Ascending aorta (tissue), 2 donors: ENCODE measurements at places on chromosomes 1 and 21. TPM values are rescaled to one million over a fixed set of nuclear protein-coding genes. Genes with fewer than 3 reads are reported as not detected.

- H3K27me3 ChIP-seq = no peaks in the 10 kb centered on the region
- H3K4me1 ChIP-seq = no peaks in the 10 kb centered on the region
- no peak overlapping the region for H3K4me3 ChIP-seq
These were observed 13.3 kb downstream of the HSF2BP start for GRCh38 chr21:43645976-43646375.

DNA sequence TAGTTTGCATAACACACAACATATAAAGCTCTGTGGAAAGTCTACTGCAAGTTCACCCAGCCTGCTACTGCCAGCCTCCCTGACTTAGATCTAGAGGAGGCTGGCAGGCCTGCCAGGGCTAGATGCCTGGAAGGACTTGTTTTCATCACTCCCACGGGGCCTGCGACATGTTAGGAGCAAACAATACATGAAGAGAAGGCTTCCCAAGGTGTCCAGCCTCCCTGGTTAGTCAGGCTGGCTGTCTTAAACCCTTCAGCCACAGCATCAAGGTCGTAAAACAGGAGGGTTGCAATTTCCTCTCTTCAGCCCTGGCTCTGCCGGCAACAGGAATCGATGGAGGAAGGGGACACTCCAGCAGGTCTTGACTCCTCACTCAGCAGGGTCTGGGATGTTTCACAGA, 104.5 kb downstream of the NGF start:
- no peaks in the 10 kb centered on the region for H3K27me3 ChIP-seq
- H3K4me1 ChIP-seq = no peaks in the 10 kb centered on the region
- no peak for DNase-seq
- no peaks in the 10 kb centered on the region for H3K36me3 ChIP-seq
- H3K27ac ChIP-seq = no peak overlapping the region

DNA sequence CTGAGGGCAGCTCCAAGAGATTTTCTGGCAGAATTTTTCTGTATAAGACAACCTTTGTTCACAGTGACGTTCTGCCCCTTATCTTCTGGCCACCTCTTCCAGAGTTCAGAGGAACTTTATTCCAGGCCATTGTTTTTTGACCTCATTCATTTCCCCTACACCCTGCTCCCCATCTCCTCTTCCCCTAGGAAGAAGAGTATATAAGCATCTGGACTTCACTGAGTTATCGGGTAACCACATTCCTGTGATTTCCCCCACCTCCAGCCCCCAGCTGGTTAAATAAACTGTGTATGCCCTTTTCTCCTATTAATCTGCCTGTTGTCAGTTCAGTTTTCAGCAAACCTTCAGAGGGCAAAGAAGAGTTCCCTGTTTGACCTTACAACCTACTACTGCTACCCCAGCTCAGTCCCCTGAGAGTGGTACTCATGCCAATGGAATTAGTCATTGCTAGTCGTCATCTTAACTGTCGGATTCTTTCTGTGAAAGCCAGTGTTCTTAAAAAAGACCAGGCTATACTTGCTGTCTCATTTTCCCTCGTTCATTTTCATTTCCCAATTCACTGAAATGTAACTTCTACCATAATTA, 14.3 kb upstream of the ALG14 start:
- no peaks in the 10 kb centered on the region for H3K27me3 ChIP-seq
- H3K27ac ChIP-seq = peak overlapping the region; percentile 81
- H3K4me3 ChIP-seq = peak overlapping the region; percentile 12

- no peaks in the 10 kb centered on the region for H3K36me3 ChIP-seq
- H3K4me3 ChIP-seq = no peak overlapping the region
- H3K4me1 ChIP-seq = no peaks in the 10 kb centered on the region
These were observed 61.0 kb downstream of the B3GALT5 start for GRCh38 chr21:39673736-39674135.

DNA sequence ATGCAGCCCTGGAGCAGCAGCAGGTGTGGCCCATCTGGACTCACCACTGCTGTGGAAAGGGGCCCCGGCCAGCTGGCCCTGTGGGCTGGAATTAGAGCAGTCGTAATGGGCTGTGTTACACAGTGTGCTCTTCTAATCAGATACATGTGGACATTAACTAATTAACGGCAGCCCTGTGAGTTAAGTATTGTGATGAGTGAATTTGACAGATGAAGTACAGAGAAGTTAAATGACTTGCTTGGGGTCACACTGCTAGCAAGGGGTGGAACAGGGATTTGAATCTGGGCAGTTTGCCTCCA, 58.6 kb downstream of the MDM4 start:
- DNase-seq = no peak
- no peaks in the 10 kb centered on the region for H3K36me3 ChIP-seq
- H3K4me1 ChIP-seq = peaks cover 3% of the 10 kb centered on the region
- no peak overlapping the region for H3K27ac ChIP-seq

DNA sequence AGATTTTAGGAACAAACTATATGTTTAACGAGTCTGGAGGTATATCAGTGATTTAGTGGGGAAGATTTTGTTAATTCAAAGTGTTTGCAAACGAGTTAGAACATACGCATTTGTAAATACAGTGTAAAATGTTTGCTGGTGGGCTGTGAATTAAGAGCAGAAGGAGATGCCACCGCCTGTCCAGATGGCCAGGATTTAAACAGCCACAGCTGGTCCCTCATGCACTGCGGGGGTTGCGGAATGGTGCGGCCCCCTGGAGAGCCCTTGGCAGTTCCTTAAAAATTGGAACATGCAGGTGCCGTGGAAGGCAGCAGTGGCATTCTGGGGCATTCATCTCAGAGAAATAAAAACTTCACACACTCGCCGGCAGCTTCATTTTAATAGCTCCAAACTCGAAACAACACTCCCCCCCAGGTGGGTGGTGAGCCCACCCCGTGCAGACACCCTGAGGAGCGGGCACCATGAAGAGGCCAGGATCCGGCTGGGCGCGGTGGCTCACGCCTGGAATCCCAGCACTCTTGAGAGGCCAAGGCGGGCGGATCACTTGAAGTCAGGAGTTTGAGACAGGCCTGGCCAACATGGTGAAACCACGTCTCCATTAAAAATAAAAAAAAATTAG, 3.5 kb upstream of the C1orf159 start:
- no peak overlapping the region for H3K4me3 ChIP-seq
- H3K36me3 ChIP-seq = no peaks in the 10 kb centered on the region
- H3K27ac ChIP-seq = no peak overlapping the region

The TACSTD2 gene
- 1.3 TPM for total RNA-seq

The NTPCR gene
- 41.6 TPM for total RNA-seq

DNA sequence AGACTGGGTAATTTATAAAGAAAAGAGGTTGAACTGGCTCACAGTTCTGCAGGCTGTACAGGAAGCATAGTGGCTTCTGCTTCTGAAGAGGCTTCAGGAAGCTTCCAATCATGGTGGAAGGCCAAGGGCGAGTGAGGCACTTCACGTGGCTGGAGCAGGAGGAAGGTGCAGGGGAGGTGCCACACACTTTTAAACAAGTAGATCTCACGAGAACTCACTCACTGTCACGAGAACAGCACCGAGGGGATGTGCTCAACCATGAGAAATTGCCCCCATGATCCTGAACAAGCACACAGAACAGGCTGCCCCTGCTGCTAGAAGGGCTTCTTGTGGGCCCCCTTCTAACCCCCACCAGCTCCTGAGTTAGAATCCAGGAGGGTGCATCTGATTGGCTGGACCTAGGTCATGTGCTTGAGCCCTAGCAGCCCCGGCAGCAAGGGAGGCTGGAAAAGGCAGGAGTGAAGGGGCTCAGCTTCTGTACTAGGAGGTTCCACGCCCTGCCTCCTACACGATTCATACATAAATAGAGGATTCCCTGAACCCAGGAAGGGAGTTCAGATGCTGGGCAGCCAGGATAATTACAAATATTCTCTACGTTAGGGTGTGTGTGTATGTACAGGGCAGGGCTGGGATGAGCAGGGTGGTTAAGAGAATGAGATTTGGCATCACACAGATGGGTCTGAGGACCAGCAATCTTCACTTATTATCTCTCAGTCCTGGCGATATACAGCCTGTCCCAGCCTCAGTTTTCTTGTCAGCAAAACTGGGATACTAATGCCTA, 72.8 kb upstream of the ATP5PO start:
- DNase-seq = no peak
- peaks cover 4% of the 10 kb centered on the region for H3K4me1 ChIP-seq
- no peaks in the 10 kb centered on the region for H3K36me3 ChIP-seq
- no peaks in the 10 kb centered on the region for H3K27me3 ChIP-seq

DNA sequence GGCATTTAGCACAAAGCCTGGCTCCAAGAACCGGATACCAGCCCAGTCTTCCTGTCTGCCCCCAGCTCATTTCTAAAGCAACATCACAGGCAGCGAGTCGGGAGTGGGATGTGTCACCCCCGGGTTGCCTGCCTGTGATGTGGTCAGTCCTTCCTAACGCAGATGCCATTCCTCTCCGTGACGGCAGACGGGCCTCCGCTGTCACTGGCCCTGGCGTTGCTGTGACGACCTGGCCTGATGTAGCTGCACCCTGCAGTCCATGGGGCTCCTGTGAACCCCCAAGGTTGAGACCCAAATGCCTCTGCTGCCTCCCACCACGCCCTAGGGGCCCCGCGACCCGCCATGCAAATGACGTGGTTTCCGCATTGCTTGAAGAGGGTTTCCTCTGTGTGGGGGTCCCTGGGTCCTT, 12.3 kb downstream of the TNFRSF1B start:
- H3K4me1 ChIP-seq = no peaks in the 10 kb centered on the region
- no peaks in the 10 kb centered on the region for H3K27me3 ChIP-seq
- H3K27ac ChIP-seq = peak overlapping the region; percentile 63
- H3K36me3 ChIP-seq = no peaks in the 10 kb centered on the region

DNA sequence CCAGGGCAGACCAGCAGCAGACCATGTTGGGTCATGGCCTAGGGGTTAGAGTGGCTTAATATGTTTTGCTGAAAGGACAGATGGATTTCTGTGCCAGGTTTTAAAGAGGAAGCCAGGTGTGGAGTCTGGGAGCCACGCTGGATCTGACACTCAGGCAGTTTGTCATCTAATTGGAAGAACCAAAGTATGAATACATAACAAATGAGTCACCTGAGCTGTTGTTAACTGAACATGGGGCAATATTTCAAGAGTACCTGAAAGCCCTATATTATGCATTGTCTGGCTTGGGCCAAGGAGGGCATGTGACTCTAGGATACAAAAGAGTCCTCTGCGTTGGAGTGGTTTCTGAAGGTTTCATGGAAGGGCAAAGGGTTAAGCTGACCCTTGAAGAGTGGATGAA, 70.6 kb downstream of the LMO4 start:
- no peak overlapping the region for H3K4me3 ChIP-seq
- no peaks in the 10 kb centered on the region for H3K4me1 ChIP-seq
- no peak overlapping the region for H3K27ac ChIP-seq
- DNase-seq = no peak

The PCSK9 gene
- not detected for total RNA-seq

DNA sequence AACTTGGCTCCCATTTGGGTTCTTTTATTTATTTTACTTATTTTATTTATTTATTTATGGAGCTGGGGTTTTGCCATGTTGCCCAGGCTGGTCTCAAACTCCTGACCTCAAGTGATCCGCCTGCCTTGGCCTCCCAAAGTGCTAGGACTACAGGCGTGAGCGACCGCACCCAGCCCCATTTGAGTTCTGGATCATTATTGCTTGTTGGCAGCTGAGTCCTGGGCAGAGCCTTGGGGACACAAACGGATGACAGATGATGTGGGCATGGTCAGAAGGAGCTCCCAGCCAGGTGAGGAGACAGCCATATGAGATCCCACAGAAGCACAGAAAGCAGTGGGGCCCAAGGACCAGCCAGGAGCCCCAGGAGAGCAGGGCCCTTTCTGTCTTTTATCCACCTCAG, 254.0 kb downstream of the MATN1 start:
- H3K36me3 ChIP-seq = no peaks in the 10 kb centered on the region
- no peak overlapping the region for H3K4me3 ChIP-seq
- no peak for DNase-seq
- H3K27me3 ChIP-seq = no peaks in the 10 kb centered on the region

The ANGPTL3 gene
- not detected for total RNA-seq

DNA sequence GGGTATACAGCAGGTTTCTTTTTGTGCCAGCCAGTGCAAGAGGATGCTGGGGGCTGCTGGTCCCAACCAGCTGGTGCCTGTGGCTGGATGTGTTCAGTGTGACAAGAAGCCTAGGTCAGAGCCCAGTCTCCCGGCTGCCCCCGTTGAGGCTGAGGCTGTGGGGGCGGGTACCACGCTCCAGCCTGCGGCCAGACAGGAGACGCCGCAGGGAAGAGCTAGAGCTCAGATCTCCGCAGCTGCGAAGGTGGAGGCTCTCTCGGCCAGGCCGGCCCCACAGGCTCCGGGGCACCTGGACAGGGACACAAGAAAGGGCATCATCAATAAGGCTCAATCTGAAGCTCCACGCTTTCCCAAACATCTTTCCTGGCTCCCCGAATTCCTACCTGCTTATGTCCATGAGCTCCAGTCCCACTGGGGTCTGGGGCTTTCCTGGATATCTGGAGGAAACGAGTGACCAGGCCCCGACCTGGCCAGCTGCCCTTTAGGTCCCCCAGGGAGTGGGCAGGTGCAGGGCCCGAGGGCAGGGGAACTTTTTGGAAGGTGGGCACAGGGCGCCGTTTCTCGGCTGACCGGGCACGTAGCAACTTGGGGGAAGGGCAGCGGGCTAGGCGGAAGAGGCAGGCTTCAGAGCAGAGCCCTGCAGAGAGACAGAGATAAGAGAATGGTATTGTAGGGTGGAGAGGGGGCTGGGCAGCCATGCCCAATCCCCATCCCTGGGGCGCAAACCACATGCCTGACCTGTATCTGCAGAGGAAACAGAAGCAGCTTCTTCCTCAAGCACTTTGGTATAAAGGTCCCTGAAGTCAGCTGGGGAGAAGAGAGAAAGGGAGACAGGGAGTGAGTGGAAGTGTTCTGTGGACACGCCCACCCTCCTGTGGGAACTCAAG, 7.4 kb downstream of the ENTREP3 start:
- no peak for DNase-seq
- no peaks in the 10 kb centered on the region for H3K27me3 ChIP-seq
- H3K27ac ChIP-seq = no peak overlapping the region
- H3K4me3 ChIP-seq = no peak overlapping the region

- no peak for DNase-seq
- H3K27ac ChIP-seq = no peak overlapping the region
- no peaks in the 10 kb centered on the region for H3K27me3 ChIP-seq
- H3K4me1 ChIP-seq = peaks cover 3% of the 10 kb centered on the region
These were observed 23.3 kb downstream of the RPRD2 start for GRCh38 chr1:150387200-150387599.

DNA sequence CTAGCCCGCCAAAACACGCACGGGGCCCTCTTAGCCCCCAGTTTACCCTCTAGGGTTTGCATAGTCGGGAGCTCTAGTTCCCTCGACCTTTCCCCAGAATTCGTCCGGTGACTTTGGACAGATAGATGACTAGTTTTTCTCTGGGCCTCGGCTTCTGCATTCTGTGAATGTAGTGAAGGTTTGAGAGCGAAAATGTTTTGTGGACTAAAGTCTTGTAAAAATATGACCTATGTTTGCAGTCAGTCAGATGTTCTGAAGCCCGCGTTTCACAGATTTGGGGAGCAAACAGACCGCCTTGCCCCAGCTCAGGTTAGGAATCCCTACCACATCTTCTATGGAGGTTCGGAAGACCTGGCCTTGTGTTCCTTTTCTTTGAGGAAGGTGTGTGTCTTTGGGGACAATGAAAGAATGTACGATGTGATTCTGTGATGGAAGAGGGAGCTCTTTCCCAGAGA, 401 bp downstream of the UQCRH start:
- DNase-seq = no peak
- H3K27me3 ChIP-seq = no peaks in the 10 kb centered on the region
- H3K4me3 ChIP-seq = peak overlapping the region; percentile 84
- H3K36me3 ChIP-seq = no peaks in the 10 kb centered on the region

GRCh38 chr21:20802631-20803260, 195.5 kb upstream of the NCAM2 start:
- no peaks in the 10 kb centered on the region for H3K4me1 ChIP-seq
- no peak overlapping the region for H3K4me3 ChIP-seq
- no peaks in the 10 kb centered on the region for H3K27me3 ChIP-seq
- DNase-seq = no peak
- H3K27ac ChIP-seq = no peak overlapping the region

The SPATA6 gene
- 4.2 TPM for total RNA-seq

- H3K27ac ChIP-seq = no peak overlapping the region
- no peak for DNase-seq
- H3K4me3 ChIP-seq = no peak overlapping the region
- no peaks in the 10 kb centered on the region for H3K36me3 ChIP-seq
These were observed 110.7 kb upstream of the IVNS1ABP start for GRCh38 chr1:185427776-185428175.
